ENCODE measurements at places on chromosomes 1 and 21. TPM values are rescaled to one million over a fixed set of nuclear protein-coding genes. Genes with fewer than 3 reads are reported as not detected.

Gene GPR3
- 1.0 TPM for total RNA-seq

Gene SOD1
- 206 TPM for total RNA-seq

Gene FCER1G
- not detected for total RNA-seq

Gene CNR2
- not detected for total RNA-seq

Gene HTR1D
- total RNA-seq, result 0.27 TPM

Gene VHLL
- total RNA-seq, result not detected

Gene IGFN1
- total RNA-seq, result not detected

Gene EDARADD
- 4.7 TPM for total RNA-seq

Gene GCSAML
- not detected for total RNA-seq

Gene SYTL1
- total RNA-seq, result 28.9 TPM

Gene LRRC40
- 17.6 TPM for total RNA-seq

Gene DIO1
- total RNA-seq, result not detected
